ENCODE measurements at places on chromosomes 1 and 21.

GRCh38 chr21:44578371-44579055 is 1.9 kb downstream of the KRTAP10-5 start:
- DNase-seq: no peak

DNA sequence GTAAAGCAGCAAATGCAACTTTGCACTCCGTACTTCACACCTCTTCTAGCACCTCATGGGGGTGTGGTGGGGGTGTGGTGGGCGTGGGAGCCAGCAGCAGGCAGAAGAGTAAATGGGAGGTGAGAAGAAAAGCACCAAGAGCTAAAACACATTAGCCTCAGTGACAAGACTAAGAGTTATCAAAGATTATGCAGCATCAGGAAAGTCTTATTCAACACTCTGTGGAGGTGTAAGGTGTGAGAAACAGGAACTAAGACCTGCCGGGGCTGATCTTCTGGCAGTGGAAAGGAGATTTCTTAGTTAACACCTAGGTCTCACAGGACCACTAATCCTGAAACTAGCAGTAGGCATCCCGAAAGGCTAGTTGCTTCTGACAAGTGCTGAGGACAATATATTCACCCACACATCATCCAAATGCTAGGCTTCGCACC is 9.9 kb downstream of the TGFBR3 start:
- no peak for DNase-seq

DNA sequence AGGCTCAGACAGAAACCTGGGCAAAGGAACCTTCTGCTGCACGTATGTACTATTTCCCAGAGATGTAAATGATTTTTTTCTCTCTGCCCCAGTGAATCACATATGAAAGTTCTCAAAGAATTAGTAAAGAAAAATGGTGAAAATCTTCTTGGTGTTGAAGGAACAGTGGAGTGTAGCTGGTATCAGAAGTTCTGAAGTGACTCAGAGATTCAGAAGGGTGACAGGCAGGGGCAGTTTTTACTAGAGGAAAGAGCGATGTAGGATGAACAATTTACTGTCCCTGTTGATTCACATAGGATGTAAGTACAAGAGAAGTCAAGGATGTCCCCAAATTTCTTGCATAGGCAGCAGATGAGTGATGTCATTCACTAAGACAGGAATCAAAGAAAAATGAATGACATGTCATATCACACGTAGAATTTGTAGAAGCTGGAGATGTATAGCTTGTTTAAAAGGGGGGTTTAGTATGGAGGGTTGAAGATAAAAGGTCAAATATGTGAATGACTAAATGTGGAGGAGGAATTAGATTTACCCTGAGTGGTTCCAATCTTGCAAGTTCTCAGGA is 26.4 kb downstream of the WLS start:
- DNase-seq: no peak

- no peak for DNase-seq
These were observed 235.2 kb downstream of the SDCCAG8 start for GRCh38 chr1:243490748-243491686.

DNA sequence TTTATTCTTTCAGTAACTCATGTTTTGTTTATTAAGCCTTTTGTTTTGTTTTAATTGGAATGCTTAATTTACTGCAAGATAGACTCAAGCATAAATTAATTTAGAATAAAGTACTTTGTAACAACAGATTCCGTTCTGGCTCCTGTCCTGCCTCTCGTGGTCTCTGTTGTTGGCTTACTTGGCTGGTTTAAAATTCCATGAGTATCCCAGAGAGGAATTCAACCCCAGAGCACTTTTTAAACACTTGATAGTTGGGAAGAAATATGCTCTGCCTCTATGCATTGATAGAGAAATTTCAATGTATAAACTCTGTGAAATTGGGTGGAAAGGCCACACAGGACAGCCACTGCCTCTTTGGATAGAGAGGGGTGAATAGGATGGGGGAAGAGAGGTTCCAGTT is 89.7 kb downstream of the ATP5PO start:
- DNase-seq: no peak

- DNase-seq: no peak
These were observed 264.6 kb upstream of the PROX1 start for GRCh38 chr1:213723187-213723586.

DNA sequence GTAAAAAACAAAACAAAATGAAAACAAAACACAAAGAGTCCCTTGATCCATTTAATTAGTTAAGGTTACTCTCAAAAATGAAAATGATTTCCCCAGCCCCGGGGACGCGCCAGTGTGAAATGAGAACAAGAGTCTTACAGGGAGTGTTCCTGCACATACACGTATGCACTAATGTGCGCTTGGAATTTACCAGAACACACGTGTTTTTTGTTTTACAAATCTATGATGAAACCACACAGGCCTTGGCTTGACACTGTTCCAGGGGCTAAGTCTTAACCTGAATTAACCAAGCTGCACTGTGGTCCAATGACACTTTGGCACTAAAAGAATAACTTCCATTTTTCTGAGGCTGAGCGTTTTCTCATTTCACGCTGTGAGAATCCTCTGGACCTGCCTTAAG is 63.7 kb downstream of the SLC45A1 start:
- DNase-seq: no peak

- DNase-seq: no peak
These were observed 10.7 kb downstream of the MYSM1 start for GRCh38 chr1:58689167-58689566.

DNA sequence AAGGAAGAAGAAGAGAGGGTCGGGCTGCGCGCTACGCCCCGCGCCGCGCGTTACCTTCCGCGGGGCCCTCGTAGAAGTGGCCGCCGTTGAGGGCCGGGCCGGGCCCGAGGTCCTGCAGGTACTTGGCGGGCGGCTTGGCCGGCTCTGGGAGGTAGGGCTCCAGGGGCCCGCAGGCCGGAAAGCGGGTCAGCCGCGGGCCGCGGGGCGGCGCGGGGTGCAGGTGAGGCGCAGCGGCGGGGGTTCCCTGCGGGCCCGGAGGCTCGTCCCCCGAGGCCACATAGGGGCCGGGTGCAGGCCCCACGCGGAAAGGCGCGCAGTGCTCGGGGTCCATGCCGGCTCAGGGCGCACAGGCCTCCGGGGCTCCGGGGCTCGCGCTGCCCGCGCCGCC is 196 bp downstream of the ALX3 start:
- DNase-seq: no peak

GRCh38 chr1:186626356-186626932 is 53.8 kb downstream of the PTGS2 start:
- no peak for DNase-seq

DNA sequence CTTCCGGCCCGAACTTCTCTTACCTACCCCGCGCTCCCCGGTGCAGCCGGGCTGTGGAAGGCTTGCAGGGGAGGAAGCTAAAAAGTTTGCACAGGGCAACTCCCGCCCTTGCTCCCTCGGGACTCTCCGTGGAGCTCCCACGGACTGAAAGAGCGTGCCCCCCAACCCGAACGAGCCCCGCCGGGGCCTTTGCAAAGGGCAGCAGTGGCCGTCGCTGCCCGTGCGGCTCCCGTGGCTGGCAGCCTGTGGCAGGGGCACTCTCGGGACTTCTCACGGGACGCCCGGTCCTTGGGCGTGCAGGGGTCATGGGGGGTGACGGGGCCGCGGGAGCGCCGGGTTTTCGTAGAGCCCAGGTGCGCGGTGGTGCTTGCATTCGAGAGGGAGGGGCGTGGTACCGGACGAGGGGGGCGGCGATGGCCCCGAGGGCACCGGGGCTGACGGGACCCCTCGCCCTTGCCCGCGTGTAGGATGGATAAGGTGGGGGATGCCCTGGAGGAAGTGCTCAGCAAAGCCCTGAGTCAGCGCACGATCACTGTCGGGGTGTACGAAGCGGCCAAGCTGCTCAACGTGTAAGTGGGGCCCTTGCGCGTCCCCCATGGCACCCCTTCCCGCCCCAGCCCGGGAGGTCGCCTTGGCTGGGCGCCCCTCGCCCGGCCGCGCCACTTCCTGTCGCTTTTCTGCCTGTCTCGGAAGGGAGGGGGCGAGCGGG is 711 bp downstream of the GADD45A start:
- DNase-seq: peak; percentile 29

- no peak for DNase-seq
These were observed 310.2 kb upstream of the AJAP1 start for GRCh38 chr1:4344065-4344732.

GRCh38 chr1:166977951-166978350 is 2.6 kb upstream of the ILDR2 start:
- DNase-seq: no peak

- DNase-seq: no peak
These were observed 200.4 kb downstream of the DNM3 start for GRCh38 chr1:172041742-172042141.

DNA sequence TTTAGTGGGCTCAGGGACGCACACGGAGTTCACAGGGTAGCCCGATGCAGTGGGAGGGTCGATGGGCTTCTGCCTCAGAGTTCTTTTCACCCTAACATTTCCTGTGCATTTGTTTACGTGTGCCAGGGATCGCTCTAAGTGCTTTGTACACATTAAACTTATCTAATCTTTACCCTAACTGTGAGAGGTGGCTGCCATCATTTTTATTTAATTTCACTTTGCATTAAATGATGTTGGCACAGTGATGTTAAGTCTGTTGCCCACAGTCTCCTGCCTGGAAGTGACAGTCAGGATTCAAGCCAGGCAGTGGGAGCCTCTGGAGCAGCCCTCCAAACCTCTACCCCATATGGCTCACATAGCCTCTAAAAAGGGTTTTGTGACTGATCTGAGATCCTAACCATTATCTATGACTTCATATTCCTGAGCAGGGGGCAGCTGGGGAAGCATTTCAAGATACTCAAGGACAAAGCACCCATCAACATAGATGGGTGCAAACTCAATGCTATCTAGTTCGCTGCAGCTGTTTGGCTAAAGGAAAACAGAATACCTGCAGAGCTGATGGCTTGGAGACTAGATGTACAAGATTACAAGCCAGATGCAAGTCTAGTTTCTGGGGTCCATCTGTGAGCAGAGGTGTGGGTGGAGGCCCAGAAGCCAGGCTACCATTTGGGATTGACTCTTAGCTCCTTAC is 303.8 kb downstream of the DISC1 start:
- no peak for DNase-seq

DNA sequence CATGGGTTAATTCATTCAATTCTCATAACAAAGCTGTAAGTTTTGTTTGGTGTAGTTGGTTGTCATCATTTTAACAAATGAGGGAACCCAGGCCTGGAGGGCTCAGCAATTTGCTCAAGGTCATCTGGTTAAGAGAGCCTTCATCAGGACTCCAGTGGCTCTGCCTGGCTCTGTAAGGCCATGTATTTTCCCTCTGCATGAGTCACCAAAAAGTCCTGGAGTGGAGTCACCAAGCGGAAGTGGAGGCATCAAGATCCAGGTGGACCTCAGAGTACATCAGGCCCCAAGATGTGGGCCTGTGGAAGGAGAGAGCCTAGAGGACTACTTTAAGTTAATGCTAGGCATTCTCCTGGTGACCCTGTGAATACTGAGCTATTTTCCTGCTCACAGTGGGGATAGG is 30.0 kb upstream of the RBM15 start:
- no peak for DNase-seq

GRCh38 chr1:203652724-203653461 is 26.3 kb downstream of the ATP2B4 start:
- DNase-seq: no peak

- no peak for DNase-seq
These were observed 263.4 kb downstream of the NPHP4 start for GRCh38 chr1:5728663-5729355.
